ENCODE measurements at places on chromosomes 4 and X.
A peak's percentile ranks its signal among the peaks of the same experiment; 100 is the strongest.

DNA sequence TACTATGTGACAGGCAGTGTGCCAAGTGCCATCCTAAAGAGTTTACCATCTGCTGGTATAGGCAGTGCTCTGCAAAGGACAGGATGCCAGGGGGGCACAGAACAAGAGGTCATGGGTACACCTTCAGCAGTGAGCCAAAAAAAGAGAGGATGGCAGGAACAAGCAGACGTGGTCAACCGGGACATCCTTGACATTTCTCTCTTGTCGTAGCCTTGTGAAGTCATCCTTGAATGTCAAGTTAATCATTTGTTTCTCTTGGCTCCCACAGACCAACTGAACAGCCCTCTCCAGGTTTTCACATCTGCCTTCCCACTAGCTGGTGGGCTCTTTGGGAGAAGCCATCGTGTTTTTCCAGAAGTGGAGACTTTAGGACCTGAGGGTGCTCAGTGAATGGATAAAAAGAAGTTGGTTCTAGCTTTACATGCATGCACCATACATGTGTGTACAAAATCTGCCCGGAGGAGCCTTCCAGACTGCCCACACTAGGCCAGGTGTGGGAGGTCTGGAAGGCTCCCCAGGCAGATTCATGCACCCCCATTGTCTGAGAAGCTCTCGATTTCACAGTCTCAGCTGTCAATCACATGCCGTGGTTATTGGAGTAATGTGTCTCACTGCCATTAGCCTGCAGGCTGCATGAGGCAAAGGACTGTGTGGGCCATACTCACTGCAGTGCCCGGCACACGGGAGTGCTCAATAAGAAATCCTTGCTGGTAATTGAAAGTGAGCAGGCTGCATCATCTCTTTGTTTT, 16.4 kb downstream of the PNMA6F start:
- DNase-seq = no peak

DNA sequence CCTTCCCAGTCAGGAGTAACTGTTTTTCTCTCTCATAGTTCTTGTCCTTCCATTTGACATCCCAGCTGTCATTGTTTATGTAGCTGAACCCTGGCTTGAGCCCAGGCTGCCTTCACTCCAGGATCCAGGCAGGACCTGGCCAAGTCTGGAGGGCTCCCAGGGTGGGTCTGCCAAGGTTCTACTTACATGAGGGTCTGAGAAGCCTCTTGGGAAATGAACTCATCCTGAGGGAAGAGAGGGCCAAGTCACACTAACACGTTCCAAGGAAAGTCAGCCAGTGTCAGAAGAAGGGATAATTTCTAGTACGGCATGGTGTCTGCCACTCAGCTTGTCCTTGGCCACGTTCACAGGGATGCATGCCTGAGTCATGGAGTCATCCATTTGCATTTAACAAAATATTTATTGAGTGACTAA, 54.8 kb upstream of the SRD5A3 start:
- DNase-seq = peak; percentile 35

DNA sequence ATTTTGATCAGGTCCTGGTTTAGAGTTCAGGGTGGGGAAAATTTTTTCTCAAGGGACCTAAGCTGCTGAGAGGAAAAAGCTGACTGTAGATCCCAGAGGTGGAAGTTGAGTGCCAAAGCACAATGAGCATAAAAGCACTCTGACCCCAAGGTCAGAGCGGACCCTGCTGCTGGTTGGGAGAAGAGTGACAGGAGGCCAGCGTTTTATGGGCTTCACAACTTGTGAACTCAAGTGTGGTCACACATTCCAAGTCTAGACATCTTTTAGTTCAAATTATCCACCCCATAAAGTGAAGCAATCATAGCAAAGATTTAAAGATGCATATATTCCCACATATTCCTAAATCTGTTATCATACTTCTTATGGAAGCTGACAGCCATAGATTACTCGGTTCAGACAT, 220.3 kb downstream of the CHIC2 start:
- DNase-seq = no peak

DNA sequence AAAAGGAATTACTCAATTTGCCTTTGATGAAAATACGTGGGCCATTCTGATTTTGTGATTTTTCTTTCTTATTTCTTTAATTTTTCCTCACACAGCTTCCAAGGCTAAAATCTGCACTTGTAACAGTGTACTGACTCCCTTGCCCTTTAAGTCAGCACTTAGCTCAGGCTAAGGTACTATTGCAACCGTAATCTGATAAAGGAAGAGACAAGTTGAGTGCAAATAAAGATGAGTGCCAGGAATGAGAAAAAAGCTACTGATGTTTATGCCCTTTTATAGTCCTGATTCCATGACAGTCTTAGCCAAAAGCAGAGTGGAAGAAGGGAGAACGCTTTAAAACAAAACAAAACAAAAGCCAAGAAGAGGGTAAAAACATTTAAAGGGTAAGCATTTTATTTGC, 6.0 kb downstream of the DMD start:
- peak; percentile 51 for DNase-seq

GRCh38 chrX:74490247-74490646, 69.0 kb downstream of the SLC16A2 start:
- DNase-seq = no peak

DNA sequence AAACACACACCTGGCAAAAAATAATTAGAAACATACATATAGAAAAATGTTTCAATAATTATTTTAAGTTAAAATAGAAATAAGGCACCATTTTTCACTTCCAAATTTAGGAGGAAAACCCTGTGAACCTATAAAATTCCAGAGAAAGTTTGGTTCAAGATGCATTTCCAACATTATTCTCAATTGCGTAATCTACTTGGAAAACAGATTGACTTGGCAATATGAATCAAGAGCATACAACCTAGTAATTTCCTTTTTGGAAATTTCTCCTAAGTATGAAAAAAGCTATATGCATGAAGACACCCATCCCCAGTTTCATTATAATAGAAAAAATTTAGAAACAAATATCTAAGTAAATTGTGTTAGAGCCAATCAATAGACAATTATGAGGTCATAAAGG, 242.9 kb downstream of the IQCM start:
- no peak for DNase-seq

- no peak for DNase-seq
Observed at GRCh38 chr4:62023633-62024032, 823.5 kb downstream of the ADGRL3 start.

GRCh38 chr4:36256398-36256891, 12.1 kb upstream of the ARAP2 start:
- no peak for DNase-seq

GRCh38 chr4:74205559-74205958, 47.6 kb downstream of the MTHFD2L start:
- no peak for DNase-seq

- no peak for DNase-seq
Observed at GRCh38 chr4:140686796-140687195, 69.4 kb downstream of the TBC1D9 start.

DNA sequence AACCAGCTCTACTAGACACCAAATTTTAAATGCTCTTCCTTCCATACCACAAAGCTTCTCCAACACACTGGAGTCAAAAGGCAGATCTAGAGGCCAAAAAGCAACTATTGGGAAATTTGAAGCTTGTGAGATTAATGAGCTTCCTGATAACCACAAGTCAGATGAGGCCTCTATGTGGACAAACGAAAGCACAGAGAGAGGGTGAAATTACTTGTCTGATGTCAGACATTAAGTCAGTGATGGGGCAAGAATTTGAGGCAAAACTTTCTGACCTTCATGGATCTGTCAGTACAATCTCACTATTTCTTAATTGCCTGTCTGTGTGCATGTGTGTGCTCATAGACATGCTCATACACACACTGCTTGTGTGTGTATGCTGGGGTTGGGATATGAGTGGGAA, 103.6 kb downstream of the GUCY2F start:
- DNase-seq = no peak

- DNase-seq = no peak
Observed at GRCh38 chr4:113773756-113774155, 12.2 kb upstream of the CAMK2D start.

- no peak for DNase-seq
Observed at GRCh38 chr4:76282941-76283689, 23.4 kb upstream of the STBD1 start.

DNA sequence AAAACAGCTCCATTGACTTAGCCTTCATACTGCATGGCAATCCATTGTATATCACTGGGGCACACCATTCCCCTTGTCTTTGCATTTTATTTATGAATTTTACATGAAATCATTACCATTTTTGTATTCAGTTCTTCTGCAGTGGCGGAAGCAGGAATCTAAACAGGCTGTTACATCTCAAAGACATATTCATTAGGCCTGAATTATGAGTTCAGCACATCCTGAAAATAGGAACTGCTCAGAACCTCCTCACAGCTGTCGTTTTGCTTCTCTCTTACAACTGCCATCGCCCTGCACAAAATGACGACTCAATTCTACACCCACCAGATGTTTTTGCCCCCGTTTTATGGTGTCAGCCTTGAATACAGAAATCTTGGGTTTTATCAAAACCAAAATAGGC, 474.4 kb upstream of the MAGEB18 start:
- no peak for DNase-seq

DNA sequence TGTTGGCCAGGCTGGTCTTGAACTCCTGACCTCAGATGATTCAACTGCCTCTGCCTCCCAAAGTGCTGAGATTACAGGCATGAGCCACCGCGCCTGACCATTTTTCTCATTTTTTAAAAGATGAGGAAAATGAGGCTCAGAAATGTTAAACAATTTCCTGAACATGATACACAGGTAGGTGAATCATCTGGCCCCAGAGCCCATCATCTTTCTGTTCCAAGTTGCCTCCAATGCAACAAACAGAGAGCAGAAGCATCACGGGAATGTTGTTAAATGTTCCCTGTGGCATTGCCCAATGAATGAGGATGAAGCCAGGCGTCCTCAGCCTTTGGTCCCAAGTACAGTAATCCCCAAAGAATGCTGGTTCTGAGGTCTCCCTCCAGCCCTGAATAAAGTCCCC, 31.3 kb upstream of the ANXA5 start:
- DNase-seq = peak; percentile 97

- DNase-seq = peak; percentile 8
Observed at GRCh38 chr4:105808030-105808749, 87.1 kb upstream of the NPNT start.

GRCh38 chrX:56728752-56729151, 291 bp upstream of the NBDY start:
- peak; percentile 11 for DNase-seq

DNA sequence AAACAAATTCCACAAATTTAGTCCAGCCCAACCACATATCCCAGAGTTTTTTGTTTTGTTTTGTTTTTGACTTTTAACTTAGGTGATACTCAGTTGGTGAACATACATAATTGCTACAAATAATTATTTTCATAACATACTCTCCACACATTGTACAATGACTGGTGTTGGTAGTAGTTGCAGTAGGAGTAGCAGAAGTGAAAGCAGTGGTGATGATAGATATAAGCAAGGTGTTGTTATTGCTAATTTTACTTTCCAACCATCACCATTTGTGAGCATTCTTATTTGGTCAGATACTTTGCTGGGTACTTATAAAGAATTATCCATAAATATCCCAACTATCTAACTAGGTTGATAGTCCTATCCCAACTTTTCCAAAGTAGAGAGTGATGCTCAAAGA, 47.3 kb downstream of the ARHGAP24 start:
- DNase-seq = no peak

GRCh38 chr4:87657525-87657924, 7.4 kb downstream of the DMP1 start:
- peak; percentile 63 for DNase-seq

GRCh38 chrX:130120746-130121504, 10.6 kb upstream of the ELF4 start:
- peak; percentile 70 for DNase-seq

- no peak for DNase-seq
Observed at GRCh38 chr4:164613256-164613655, 140.7 kb upstream of the SMIM31 start.

DNA sequence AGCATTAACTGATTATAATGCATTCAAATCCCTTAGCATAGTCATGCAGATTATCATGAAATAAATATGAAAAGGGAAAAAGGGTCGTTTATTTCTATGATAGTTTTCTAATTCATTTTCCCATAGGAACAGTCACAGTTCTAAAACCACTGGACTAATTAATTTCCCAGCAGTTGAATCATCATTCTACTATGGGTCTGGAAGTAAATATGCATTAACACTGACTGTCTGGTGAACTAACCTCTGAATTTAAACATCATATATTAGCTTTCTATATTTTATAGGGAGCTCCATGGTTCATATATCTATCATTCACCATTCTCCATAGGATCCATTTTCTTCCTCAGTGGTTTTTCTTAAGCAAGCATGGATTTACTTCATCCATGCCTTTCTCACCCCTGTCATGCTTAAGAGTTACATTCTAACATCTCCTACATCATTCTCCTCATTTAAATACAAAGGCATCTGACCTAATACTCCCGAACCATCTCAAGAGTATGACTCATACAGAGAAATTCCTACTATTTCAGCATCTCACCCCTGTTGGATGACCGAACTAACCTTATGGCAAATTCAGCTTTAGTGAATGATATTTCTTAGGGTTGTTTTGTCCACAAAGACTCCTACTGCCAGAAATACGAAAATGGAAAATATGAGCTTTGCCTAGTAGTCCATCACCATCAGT, 198.7 kb upstream of the ADAMTS3 start:
- peak; percentile 67 for DNase-seq

- no peak for DNase-seq
Observed at GRCh38 chrX:124328765-124329164, 3.7 kb upstream of the TEX13D start.

DNA sequence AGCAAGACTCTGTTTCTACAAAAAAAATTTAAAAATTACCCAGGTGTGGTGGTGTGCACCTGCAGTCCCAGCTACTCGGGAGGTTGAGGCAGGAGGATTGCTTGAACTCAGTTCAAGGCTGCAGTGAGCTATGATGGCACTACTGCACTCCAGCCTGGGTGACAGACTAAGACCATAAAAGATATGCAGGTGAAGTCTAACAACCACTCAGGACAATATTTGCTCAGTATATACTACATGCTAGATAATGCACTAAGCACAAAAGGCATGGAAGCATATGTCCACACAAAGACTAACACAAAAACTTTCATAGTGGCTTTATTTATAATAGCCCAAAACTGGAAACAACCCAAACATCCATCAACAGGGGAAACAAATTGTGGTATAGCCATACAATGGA, 57.7 kb upstream of the TXK start:
- no peak for DNase-seq

- no peak for DNase-seq
Observed at GRCh38 chrX:100494646-100495370, 84.7 kb upstream of the PCDH19 start.

- DNase-seq = peak; percentile 15
Observed at GRCh38 chr4:89797117-89797516, 39.8 kb downstream of the SNCA start.

GRCh38 chr4:8181844-8182243, 17.2 kb upstream of the SH3TC1 start:
- DNase-seq = no peak

GRCh38 chr4:10108818-10109783, 7.5 kb downstream of the WDR1 start:
- peak; percentile 46 for DNase-seq

- peak; percentile 70 for DNase-seq
Observed at GRCh38 chrX:9847071-9847470, 60.8 kb downstream of the SHROOM2 start.

All from LHCN-M2 (cell line).